CD4-positive, CD25-positive, alpha-beta regulatory T cell (primary cell): ENCODE measurements at places on chromosomes 13 and 19. TPM values are rescaled to one million over a fixed set of nuclear protein-coding genes. Genes with fewer than 3 reads are reported as not detected.

Gene IGFL2
- polyA plus RNA-seq, result not detected

DNA sequence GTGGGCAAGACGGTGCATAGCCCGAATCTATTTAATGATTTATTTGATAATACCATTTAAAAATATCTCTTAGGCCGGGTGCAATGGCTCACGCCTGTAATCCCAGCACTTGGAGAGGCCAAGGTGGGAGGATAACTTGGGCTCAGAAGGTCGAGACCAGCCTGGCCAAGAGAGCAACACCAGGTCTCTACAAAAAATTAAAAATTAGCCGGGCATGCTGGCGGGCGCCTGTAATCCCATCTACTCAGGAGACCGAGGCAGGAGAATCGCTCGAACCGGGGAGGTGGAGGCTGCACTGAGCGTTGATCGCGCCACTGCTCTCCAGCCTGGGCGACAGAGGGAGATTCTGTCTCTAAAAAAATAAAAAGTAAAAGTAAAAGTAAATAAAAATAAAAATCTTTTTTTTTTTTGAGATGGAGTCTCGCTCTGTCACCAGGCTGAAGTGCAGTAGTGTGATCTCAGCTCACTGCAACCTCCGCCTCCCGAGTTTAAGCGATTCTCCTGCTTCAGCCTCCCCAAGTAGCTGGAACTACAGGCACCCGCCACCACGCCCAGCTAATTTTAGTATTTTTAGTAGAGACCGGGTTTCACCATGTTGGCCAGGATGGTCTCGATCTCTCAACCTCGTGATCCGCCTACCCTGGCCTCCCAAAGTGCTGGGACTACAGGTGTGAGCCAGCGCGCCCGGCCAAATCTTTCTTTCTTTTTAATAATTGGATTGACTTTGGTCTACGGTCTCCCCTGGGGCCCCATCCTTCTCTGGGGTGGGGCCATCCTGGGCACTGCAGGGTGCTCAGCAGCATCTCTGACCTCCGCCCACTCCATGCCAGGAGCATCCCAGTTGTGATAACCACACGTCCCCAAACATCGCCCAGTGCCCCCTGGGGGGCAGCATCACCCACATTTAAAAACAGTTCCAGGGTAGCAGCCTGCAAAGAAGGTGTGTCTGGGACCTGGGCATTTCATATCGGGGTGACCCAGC lies 90.7 kb downstream of the GNG7 start:
- DNase-seq, result no peak

DNA sequence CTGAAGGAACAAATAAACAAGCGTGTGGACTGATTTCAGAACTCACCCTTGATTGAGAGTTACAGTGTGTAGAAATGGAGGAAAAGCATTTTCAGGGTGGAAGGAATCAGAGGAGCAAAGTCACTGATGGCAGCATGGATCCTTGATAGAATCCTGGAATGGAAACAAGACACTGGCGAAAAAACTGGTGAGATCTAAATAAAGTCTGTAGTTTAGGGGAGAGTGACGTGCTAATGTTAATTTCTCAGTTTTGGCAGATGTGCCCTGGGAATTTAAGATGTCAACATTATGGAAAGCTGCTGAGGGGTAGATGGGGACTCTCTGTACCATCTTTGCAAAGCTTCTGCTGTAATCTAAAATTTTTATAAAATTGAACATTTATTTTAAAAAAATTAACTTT lies 378.0 kb downstream of the UQCRFS1 start:
- DNase-seq, result no peak

DNA sequence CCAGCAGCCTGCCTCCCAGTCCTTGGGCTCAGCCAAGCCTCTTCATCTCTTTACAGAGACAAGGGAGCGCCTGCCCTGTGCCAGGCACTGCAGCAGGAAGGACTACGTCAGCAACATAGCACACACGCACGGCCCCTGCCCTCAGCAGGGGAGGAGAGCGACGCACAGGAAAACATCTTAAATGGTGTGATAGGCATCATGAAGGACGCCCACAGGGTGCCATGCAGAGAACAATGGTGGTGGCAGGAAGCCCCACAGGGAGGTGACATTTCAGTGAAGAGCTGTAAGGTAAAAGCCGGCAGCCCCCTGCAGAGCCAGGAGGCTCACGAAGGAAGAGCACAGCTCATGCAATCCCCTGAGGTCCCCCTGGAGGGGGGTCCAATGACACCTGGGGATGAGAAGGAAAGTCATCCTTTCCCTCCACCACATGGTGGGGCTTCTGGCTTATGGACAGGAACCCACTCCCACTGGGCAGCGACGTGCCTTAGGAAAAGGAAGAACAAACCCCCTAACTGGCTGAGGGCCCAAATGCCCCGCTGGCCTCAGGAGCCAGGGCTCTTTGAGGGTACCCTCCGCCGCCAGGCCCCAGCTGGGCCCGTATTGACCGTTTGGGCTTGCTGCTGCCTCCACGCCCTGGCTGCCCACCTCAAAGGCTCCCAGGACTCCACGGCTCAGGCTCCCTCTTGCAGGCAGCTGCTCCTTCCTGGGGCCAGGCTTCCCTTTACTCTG lies 37.3 kb upstream of the C13orf42 start:
- DNase-seq, result no peak

Gene KANK3
- polyA plus RNA-seq, result 2.1 TPM

DNA sequence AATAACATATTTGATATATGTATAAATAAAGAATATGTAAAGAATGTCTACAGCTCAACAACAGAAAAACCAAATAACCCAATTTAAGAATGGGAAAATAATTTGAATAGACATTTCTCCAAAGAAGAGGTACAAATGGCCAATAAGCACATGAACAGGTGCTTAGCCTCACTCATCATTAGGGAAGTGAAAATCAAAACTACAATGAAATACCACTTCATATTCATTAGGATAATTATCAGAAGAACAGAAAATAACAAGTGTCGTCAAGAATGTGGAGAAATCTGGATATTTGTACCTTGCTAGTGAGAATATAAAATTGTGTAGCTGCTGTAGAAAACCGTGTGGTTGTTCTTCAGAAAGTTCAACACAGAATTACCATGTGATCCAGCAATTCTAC lies 8.4 kb upstream of the SUPT20H start:
- no peak for DNase-seq

- no peak for DNase-seq
These were observed 40.7 kb downstream of the IRS2 start for GRCh38 chr13:109745702-109746101.

- DNase-seq, result no peak
These were observed 33.1 kb downstream of the MYO16 start for GRCh38 chr13:108662528-108662927.

GRCh38 chr13:63026285-63026797 lies 1610.7 kb upstream of the PCDH20 start:
- DNase-seq, result no peak

GRCh38 chr19:46844067-46844489 lies 6.6 kb downstream of the AP2S1 start:
- DNase-seq, result no peak

DNA sequence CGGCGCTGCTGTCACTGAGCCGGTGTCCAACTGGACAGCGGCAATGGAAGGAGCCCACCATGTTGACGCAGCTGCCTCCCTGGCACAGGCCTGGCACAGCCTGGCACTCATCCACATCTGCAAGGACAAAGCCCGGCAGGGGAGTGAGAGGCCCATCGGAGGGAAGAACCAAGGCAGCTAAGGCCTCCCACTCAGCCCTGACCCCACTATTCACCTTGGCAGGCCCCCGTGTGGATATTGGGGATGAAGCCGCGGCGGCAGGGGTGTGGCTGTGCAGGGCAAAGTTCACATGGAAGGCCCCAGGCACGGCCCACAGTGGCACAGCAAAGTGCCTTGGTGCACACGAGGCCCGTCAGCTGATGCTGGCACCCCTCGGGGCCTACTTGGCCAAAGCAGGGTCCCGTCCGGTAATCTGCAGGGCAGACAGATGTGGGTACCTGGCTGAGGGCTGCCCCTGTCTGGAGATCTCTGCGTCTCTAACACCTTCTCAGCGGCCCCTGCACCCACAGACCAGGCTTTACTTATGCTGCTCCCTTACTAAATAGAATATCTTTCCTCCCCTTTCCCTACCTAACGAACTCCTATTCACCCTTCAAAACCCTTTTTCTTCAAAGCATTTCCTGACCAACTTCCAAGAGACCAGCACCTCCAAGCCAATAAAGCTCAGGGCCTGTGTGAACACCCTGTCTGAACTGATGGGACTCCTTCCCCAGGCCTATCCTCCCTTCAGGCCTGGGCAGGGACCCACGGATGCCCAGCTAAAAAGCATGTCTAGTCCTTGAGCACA lies 7.5 kb downstream of the FBN3 start:
- DNase-seq, result no peak

DNA sequence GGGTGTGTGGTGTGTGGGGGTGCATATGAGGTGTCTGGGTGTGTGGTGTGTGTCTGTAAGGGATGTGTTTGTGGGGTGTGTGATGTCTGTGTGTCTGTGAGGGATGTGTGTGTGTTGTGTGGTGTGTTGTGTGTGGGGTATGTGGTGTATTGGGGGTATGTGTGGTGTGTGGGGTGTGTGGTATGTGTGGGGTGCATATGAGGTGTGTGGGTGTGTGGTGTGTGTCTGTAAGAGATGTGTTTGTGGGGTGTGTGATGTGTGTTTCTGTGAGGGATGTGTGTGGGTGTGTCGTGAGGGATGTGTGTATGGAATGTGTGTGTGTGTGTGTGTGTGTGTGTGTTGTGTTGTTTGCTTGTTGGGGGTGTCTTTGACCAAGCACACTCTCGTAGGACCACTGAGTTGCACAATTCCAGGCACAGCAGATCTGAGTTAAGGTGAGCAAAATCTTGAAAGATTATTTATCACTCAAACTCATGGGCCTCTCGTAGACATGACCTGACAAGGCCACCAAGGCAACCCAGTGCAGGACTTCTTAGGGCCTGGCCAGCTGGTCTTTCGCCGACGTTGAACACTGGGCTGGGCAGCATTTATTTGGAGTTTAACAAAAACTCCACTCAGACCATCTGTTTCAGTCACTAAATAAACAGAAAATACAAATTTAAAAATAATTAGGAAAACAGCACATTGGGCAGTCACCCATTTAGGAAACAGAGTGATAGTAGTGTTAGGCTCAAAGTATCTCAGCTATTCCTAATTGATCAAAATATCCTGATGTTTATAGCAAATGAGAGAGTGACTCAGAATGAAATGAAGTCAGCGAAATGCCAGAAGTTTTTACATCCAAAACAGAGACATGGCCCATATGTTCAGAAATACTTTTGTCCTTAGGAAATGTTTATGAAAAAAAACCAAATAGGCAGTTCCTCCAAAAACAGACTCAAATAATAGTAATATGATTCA lies 301.1 kb downstream of the FGF9 start:
- DNase-seq, result no peak

Gene ZNF99
- polyA plus RNA-seq, result not detected

GRCh38 chr19:11018179-11018578 lies 57.3 kb downstream of the SMARCA4 start:
- DNase-seq, result no peak

Gene TBXA2R
- not detected for polyA plus RNA-seq

Gene PLPPR3
- polyA plus RNA-seq, result not detected

DNA sequence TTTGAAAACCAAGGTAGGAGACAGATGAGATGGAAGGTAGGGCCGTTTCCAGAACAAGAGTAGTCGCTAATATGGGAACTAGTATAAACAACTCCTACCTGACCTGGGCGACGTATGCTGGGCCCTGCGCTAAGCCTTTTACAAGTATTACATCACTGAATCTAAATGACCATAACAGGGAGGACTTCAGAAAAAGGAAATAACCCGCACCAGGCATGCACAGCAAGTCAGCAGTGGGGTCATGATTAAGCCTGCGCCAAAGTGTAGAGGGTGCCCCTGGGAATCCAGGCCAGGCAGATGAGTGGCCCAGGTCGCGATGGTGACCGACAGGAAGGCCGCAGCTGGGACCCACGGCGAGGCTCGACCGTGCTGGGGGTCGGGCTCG lies 613 bp downstream of the ATP13A1 start:
- no peak for DNase-seq

Gene MUC16
- polyA plus RNA-seq, result not detected
